Brain microvascular endothelial cell (primary cell): ENCODE measurements at places on chromosomes 11 and 22.

DNA sequence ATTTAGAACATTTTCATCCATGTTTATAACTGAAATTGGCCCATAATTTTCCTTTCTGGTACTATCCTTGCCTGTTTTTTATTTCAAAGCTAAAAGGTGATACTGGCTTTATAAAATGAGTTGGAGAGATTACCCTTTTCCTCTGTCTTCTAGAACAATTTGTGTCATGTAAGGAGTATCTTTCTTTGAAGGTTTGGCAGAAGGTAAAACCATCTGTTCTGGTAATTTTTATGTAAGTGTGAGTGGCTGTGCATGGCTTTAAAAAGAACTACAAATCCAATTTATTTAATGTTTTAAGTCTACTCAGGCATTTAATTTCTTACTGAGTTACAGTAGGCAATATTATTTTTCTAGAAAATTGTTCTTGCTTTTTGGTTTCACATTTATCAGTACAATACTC is 7.7 kb upstream of the MRGPRD start:
- no peak for DNase-seq

DNA sequence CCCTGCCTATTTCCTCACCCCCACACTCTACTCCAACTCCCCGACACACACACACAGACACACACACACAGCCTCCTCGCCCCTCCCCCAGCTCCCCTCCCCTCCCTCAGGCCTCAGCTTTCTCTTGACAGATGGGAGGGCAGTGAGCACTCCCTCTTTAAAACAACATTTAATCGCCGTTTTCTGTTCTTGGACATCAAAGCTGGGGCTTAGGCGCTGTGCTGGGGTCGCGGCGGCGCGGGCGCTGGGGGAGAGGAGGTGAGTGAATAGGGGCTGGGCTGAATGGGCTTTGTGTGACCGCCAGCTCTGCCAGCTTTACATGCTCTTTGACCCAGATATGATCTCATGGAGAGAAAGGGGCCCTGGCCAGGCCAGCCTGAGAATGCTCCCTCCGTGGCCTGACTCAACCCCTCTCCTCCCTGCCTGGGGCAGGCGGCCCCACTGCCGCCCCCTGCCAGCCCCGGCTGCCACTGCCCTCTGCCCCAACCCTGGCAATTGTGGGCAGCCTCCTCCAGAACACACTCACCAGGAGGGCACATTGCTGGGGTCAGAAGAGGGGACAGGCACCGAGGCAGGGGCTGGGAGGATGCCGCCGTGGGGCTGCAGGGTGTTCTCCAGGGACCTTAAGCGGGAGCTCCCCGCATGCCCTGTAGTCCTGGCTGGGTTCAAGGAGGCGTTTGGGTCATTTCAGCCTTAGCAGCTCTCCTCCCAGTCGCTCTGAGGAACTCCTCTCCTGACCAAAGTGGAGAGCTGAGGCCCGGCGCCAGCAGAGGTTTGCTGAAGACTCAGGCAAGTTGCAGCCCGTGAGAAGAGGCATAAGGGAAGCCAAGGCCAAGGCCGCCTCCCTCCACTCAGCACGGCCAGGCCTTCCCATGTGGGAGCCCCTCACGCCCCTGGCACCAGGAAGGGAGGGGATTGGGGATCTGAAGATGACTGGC is 38.3 kb upstream of the NNMT start:
- no peak for DNase-seq

DNA sequence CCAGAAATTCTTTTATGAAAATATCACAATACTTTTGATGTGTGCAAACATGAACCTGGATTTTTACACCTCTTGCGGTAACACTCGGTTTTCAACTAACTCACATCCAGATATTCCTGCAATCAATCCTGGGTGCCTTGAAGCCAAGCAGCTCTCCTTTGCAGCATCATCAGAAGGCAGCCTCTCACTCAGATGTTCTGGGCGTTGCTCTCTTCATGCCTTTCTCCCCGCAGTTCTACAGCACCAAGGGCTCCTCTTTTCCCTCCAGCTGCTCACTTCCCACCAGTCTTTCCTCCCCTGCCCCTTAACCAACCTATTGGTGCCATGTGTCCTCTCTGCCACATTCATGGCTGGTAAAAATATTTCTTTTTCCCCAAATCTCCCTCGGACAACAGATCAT is 2.9 kb downstream of the FAM181B start:
- DNase-seq, result no peak

- no peak for DNase-seq
These were observed 238.8 kb downstream of the TBC1D22A start for GRCh38 chr22:47001288-47001687.

DNA sequence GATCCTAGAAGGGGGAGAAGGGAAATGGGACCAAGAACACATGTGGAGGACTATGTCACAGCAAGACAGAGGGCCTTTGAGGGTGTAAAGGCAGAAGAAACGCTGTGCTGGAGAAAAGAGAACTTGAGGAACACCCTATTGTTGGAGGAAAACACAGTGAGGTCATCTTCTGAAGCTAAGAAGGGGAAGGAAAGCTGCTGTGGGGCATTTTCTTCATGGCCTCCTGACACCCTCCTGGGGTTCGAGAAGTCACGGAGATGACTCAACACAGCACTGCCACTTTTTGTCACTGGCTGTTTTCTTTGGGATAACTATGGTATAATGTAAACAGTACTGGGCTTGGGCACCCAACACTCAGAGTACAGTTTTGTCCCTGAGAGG is 492.6 kb upstream of the CADM1 start:
- no peak for DNase-seq

- no peak for DNase-seq
These were observed 3.3 kb downstream of the LTO1 start for GRCh38 chr11:69671734-69672465.
